ENCODE measurements at places on chromosomes 11 and 22.

- no peaks in the 10 kb centered on the region for H3K36me3 ChIP-seq
- H3K4me1 ChIP-seq = peaks cover 57% of the 10 kb centered on the region
- H3K27me3 ChIP-seq = no peaks in the 10 kb centered on the region
- H3K27ac ChIP-seq = no peak overlapping the region
These were observed 89.0 kb upstream of the CD44 start for GRCh38 chr11:35049859-35050531.

- H3K27me3 ChIP-seq = no peaks in the 10 kb centered on the region
- peak; percentile 82 for DNase-seq
- H3K36me3 ChIP-seq = no peaks in the 10 kb centered on the region
- peaks cover 45% of the 10 kb centered on the region for H3K4me1 ChIP-seq
- peak overlapping the region; percentile 13 for H3K4me3 ChIP-seq
- peak overlapping the region; percentile 65 for H3K27ac ChIP-seq
These were observed 9.7 kb downstream of the FXYD2 start for GRCh38 chr11:117814766-117815261.

GRCh38 chr11:68213555-68214172 lies 568 bp upstream of the KMT5B start:
- peak overlapping the region; percentile 72 for H3K27ac ChIP-seq
- peaks cover 4% of the 10 kb centered on the region for H3K27me3 ChIP-seq
- H3K36me3 ChIP-seq = no peaks in the 10 kb centered on the region
- peaks cover 45% of the 10 kb centered on the region for H3K4me1 ChIP-seq

GRCh38 chr11:114026355-114026754 lies 33.2 kb upstream of the ZBTB16 start:
- no peaks in the 10 kb centered on the region for H3K4me1 ChIP-seq
- H3K4me3 ChIP-seq = no peak overlapping the region
- H3K36me3 ChIP-seq = no peaks in the 10 kb centered on the region

DNA sequence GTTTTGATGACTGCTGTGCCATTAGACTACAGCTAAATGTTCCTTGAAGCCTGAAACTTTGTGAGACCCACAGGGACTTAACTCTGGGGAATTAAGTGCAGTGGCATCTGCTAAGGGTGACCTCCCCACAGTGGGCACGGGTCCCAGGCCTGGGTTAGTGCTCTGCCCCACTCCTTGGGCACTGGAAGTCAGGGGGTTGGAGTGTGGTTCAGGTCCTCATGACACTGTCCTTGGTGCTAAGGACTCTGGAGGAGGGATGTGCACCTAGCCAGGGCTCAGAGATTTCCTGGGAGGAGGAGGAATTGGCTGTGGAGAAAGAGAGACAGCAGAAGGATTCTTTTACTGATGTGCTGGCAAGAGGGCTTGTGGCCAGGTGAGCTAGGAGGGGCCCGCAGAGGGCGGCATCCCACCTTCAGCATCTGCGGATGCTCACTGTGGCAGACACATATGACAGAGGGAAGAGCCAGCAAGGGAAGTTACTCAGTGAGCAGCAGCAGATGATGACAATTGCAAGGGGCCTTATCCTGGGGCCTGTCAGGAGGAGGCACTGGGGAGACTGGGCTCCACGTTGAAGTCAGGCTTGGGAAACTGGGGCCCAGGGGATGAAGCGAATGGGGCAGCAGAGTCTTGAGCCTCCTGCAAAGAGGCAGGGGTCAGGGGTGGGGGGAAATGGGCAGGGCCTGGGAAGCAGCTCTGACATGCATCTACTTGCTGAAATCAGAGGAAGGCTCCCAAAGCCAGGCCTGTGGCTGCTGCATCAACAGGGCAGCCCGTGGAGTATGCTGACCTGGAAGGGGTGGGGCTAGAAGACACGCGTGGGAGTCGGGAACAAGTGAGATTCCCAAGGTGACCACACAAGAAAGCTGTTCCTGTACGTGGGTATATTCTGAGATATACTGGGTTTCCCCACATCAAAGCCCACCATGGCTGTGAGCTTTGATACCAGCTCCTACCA lies 144.0 kb downstream of the MPPED1 start:
- H3K36me3 ChIP-seq = no peaks in the 10 kb centered on the region
- no peak overlapping the region for H3K4me3 ChIP-seq
- no peak overlapping the region for H3K27ac ChIP-seq
- no peaks in the 10 kb centered on the region for H3K27me3 ChIP-seq
- no peak for DNase-seq

- no peak for DNase-seq
- H3K4me1 ChIP-seq = no peaks in the 10 kb centered on the region
- no peak overlapping the region for H3K4me3 ChIP-seq
- no peaks in the 10 kb centered on the region for H3K27me3 ChIP-seq
- no peaks in the 10 kb centered on the region for H3K36me3 ChIP-seq
These were observed 187.8 kb downstream of the MIAT start for GRCh38 chr22:26845021-26845743.

GRCh38 chr22:19891317-19892256 lies 36.9 kb upstream of the GNB1L start:
- peak; percentile 56 for DNase-seq
- no peaks in the 10 kb centered on the region for H3K27me3 ChIP-seq
- H3K4me3 ChIP-seq = peak overlapping the region; percentile 71
- peaks cover 88% of the 10 kb centered on the region for H3K4me1 ChIP-seq
- H3K27ac ChIP-seq = peak overlapping the region; percentile 63
- H3K36me3 ChIP-seq = no peaks in the 10 kb centered on the region

DNA sequence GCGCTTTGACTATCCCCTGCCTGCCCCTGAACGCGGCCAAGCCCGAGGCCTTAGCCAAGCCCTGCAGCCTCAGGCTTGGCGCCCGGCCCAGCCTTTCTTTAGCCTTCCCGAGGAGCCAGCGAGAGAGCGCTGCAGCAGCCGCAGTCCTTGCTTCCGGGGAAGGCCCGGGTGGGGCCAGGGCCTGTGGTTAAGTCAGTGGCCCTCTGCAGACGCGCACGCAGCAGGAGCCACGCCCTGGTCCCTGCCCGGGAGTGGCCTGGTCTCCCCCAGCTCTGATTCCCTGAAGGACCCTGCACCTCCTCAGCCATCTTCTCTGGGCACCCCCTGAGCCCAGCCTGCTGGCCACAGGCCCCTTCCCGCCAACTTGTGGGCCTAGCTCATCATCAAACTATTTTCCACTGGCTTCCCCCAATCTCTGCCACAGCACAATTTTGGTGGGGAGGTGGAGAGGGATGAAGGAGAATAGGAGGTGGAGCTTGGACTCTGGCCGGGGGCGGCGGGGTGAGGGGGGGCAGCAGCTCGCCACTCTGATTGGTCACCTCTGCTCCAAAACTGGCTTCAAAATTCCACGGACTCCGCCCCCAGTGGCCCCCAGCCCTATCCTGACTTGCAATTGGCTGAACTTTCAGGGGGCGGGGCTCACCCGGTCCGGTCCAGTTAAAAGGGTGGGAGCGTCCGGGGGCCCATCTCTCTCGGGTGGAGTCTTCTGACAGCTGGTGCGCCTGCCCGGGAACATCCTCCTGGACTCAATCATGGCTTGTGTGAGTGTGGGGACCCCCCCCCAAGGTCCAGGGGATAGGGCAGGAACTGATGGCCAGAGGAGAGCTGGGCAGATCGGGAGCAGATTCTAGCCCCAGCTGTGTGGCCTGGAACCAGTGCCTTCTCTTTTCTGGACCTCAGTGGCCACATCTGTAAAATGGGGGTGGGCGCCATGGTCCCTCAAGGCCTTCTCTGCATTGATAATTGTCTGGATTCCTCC lies at the start of gene LGALS1:
TSS of gene LGALS1 (plus strand) at position 686 of the 979 bp plus-strand sequence. CDS start at position 753, 67 bp downstream.
- H3K4me3 ChIP-seq = peak within 1 kb of the TSS; percentile 68
- H3K27ac ChIP-seq = peak within 1 kb of the TSS; percentile 83
- peak; percentile 51 for DNase-seq
- no peaks in the 10 kb centered on the region for H3K27me3 ChIP-seq
- no peaks in the 10 kb centered on the region for H3K36me3 ChIP-seq
- peaks cover 44% of the 10 kb centered on the region for H3K4me1 ChIP-seq

DNA sequence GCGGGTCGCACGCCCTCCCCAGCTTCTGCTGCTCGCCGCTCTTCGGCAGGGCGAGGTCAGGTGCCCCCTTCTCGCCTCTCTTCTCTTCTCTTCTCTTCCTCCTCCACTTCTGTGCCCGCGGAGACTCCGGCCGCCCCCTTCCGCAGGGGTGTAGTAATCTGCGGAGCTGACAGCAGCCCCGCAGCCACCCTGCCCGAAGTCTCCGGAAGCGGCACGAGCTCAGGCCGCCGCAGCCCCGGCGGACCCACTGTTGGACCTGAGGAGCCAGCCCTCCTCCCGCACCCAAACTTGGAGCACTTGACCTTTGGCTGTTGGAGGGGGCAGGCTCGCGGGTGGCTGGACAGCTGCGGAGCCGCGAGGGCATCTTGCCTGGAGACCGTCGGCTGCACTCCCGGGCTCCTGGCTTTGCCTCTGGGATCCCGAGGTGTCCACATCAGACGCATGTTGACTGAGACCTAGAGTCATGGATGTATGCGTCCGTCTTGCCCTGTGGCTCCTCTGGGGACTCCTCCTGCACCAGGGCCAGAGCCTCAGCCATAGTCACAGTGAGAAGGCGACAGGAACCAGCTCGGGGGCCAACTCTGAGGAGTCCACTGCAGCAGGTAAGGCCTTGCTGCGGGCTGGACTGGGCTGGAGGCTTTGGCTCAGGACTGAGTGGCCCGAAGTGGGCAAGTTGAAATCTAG lies 486 bp downstream of the STIM1 start:
- peaks cover 66% of the 10 kb centered on the region for H3K4me1 ChIP-seq
- DNase-seq = peak; percentile 45
- peak overlapping the region; percentile 49 for H3K27ac ChIP-seq
- H3K4me3 ChIP-seq = peak overlapping the region; percentile 80
- no peaks in the 10 kb centered on the region for H3K36me3 ChIP-seq

- no peaks in the 10 kb centered on the region for H3K36me3 ChIP-seq
- H3K4me3 ChIP-seq = no peak overlapping the region
- no peaks in the 10 kb centered on the region for H3K27me3 ChIP-seq
These were observed 512.8 kb downstream of the INSC start for GRCh38 chr11:15627560-15627959.

- peaks cover 9% of the 10 kb centered on the region for H3K27me3 ChIP-seq
- H3K27ac ChIP-seq = no peak overlapping the region
- no peak for DNase-seq
- H3K4me1 ChIP-seq = peaks cover 14% of the 10 kb centered on the region
These were observed 1.5 kb upstream of the HMOX1 start for GRCh38 chr22:35379146-35379993.

- no peak for DNase-seq
- no peaks in the 10 kb centered on the region for H3K36me3 ChIP-seq
- H3K27ac ChIP-seq = no peak overlapping the region
- H3K4me1 ChIP-seq = no peaks in the 10 kb centered on the region
- no peak overlapping the region for H3K4me3 ChIP-seq
These were observed 371.1 kb downstream of the RAB38 start for GRCh38 chr11:87804176-87804575.

DNA sequence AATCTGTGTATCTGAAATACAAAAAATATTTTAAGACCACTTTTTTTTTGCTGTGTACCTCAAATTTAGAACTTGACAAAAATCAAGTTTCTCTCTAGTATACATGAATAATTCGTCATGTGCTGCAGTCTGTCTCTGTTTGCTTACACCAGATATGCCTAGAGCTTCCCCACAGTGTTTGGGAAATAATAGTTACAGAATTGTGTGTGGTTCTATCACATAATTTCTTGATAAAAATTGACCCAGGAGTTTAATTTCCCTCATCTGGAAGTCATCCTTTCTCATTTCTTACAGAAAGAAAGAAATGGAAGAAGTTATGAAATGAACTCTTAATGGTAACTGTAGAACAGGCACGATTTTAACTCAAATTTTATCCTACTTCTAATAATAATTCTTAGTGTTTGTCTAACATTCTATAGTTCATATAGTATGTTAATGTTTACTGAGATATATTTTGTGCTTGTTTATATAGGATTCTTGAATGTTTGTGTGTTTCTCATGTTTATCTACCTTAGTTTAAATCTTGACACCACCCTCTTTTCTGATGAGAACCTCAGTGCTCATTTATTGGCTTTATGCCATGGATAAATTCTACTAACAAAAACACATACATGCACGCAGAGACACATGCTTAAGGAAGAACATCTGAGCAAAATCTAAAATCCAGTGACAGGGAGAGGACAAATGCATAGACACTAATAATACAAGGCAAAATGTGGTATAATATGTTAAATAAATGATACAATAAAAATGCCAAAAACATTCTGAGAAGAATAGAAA lies 61.4 kb upstream of the CTSC start:
- H3K4me1 ChIP-seq = no peaks in the 10 kb centered on the region
- H3K27me3 ChIP-seq = no peaks in the 10 kb centered on the region
- no peak overlapping the region for H3K4me3 ChIP-seq
- H3K36me3 ChIP-seq = no peaks in the 10 kb centered on the region

- no peak overlapping the region for H3K4me3 ChIP-seq
- no peaks in the 10 kb centered on the region for H3K27me3 ChIP-seq
- H3K4me1 ChIP-seq = no peaks in the 10 kb centered on the region
- no peak for DNase-seq
- no peak overlapping the region for H3K27ac ChIP-seq
These were observed 90.3 kb downstream of the ZBTB16 start for GRCh38 chr11:114149689-114150407.

DNA sequence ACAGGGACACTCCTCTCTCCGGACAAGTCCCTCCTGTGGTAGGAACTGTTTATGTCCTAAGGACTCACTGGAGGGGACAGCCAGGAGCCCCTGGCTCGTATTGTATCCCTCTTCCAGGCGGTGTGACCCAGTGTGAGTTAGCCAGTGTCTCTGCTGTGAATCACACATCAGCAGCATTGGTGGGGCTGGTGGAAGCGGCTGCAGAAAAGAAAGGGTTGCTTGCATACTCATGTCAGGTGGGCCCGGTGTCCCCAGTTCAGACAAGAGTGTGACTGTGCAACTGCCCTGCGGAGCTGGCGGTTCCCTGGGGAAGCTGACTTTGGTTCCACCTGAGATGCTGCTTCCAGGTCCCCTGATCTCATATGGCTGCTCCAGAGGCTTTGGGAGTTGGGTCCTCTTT lies 99.4 kb downstream of the ZBTB16 start:
- H3K4me1 ChIP-seq = peaks cover 53% of the 10 kb centered on the region
- H3K27ac ChIP-seq = no peak overlapping the region
- no peaks in the 10 kb centered on the region for H3K36me3 ChIP-seq
- no peak overlapping the region for H3K4me3 ChIP-seq
- no peaks in the 10 kb centered on the region for H3K27me3 ChIP-seq
- no peak for DNase-seq

GRCh38 chr22:27937453-27937852 lies 18.4 kb upstream of the PITPNB start:
- H3K27ac ChIP-seq = no peak overlapping the region
- no peak for DNase-seq
- H3K4me1 ChIP-seq = no peaks in the 10 kb centered on the region
- no peak overlapping the region for H3K4me3 ChIP-seq

DNA sequence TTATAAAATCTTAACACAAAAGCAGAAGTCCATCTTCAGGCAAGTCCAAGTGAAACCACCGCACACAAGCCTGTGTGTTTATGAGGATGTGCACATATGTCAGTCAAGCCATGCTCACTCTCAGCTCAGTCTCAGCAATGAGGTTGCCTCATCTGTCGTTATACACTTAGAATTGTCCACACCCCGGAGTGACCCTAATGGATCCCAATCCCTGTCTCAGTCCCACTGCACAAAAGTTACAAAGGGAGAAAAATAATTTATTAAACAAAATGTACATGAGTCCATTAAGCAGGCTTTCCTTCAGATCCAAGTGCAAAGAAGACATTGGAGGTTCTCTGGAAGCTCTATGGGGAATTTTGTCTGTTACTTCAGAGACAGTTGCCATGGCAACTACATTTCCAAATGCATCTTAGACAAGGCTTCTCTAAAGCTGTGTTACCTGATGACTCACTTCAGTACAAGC lies 24.4 kb downstream of the OR8B12 start:
- no peak for DNase-seq
- no peaks in the 10 kb centered on the region for H3K27me3 ChIP-seq
- H3K36me3 ChIP-seq = no peaks in the 10 kb centered on the region
- no peak overlapping the region for H3K4me3 ChIP-seq

GRCh38 chr11:98725471-98725870 lies 295.3 kb upstream of the CNTN5 start:
- H3K36me3 ChIP-seq = no peaks in the 10 kb centered on the region
- no peaks in the 10 kb centered on the region for H3K4me1 ChIP-seq
- H3K4me3 ChIP-seq = no peak overlapping the region
- H3K27ac ChIP-seq = no peak overlapping the region

Data from CD8-positive, alpha-beta memory T cell (primary cell).